ENCODE measurements at places on chromosomes 3 and 15.

- no peak for DNase-seq
Observed at GRCh38 chr15:93563218-93563617, 474.2 kb upstream of the RGMA start.

GRCh38 chr3:34851137-34851536, 788.2 kb upstream of the ARPP21 start:
- DNase-seq = no peak

- no peak for DNase-seq
Observed at GRCh38 chr15:86756688-86757087, 677.0 kb downstream of the AGBL1 start.

DNA sequence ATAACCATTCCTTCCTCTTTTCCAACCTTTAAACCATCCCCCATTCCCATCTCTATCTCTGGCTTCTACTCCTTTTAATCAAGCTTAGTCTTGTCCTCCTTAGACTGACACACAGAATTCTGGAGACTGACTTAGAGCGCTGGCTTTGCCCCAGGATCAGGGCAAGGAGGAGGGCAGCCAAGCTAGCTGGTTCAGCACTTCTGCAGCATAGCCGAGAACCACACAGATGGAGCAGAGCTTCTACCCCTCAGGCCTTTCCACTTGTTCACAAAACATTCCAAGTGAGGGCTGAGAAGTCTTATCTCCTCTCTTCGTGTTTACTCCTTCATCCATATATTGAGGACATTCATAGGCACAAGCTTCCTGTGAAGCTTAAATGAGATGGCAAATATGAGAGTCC, 246.5 kb upstream of the PEX5L start:
- no peak for DNase-seq

DNA sequence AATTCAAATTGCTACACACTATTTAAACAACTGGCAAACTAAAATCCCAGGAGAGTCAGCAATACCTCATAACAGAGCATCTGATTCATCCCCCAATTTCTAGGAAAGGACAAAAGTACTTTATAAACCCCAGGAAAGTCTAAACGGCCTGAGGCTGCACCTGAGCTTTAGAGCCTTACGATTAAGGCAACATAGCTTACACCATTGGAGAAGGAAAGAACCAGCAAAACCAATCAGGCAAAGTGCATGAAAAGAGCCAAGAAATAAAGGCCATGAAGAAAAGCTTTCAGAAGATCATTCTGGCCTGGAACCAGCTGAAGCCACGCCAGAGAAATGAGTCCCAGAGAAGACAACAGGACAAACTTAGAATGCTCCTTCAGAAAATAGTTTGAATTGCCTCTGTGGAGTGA, 48.1 kb downstream of the PTPN9 start:
- no peak for DNase-seq

DNA sequence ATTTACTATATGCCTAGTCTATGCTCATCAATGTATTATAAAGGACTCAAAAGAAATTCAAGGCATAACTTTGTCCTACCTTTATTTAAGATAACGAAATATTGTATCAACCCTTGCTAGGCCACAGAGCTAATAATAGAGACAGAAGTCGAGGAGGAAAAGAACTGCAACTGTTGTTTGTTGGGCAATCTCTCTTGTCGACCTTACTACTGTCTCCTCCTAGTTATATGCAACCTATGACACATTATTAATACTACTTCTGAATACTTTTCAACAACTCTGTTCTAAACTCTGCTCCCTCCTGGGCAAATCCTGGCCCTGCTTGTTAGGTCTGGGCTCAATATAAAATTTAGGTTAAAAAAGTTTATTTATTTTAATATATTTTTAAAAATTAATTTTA, 24.6 kb downstream of the SPPL2A start:
- DNase-seq = no peak

DNA sequence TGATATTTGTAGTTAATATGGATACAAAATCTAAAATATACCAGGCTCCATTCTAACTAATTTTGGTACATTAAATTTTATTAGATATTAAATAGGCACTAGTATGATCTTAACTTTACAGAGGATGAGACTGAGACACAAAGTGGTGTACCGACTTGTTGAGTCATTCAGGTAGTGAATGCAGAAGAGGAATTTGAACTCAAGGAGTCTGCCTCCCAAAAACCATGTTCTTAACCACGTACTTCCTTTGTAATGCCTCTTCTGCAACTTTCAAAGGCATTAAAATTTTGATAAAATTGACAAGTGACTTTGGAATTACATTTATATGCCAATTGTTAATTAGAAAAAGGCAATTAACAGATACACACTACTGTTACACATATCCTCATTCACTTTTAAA, 61.8 kb downstream of the ZBBX start:
- no peak for DNase-seq

All from lower lobe of right lung (tissue), 2 donors.